Uterine smooth muscle cell (primary cell): ENCODE measurements at places on chromosomes 3 and 15. TPM values are rescaled to one million over a fixed set of nuclear protein-coding genes. Genes with fewer than 3 reads are reported as not detected.

SCG5 gene
- total RNA-seq: 3.2 and 14.7 TPM in 2 replicates

LINGO1 gene
- total RNA-seq: not detected in 2 replicates

KLHL40 gene
- not detected in 2 replicates for total RNA-seq

IGSF10 gene
- 0.33 and 0.37 TPM in 2 replicates for total RNA-seq

SAMMSON gene
- total RNA-seq: 0.11 and 0.25 TPM in 2 replicates

C15orf40 gene
- total RNA-seq: 10.4 and 10.9 TPM in 2 replicates

GRAMD1C gene
- total RNA-seq: 5.9 and 7.6 TPM in 2 replicates

CHRNA7 gene
- total RNA-seq: 0.37 and 1.2 TPM in 2 replicates

EIF2B5 gene
- 37.4 and 57.3 TPM in 2 replicates for total RNA-seq

FAM81A gene
- 0.66 and 1.00 TPM in 2 replicates for total RNA-seq

COL6A6 gene
- under 0.01 and 0.11 TPM in 2 replicates for total RNA-seq

MCTP2 gene
- total RNA-seq: 2.2 and 4.1 TPM in 2 replicates

CPNE9 gene
- total RNA-seq: not detected in 2 replicates

IGSF11 gene
- total RNA-seq: 0.37 TPM in 1 of 2 replicates, not detected in the other

TMEM108 gene
- total RNA-seq: under 0.01 and 0.12 TPM in 2 replicates

CSPG5 gene
- total RNA-seq: under 0.01 and 0.22 TPM in 2 replicates

MAP3K13 gene
- 15.2 and 18.4 TPM in 2 replicates for total RNA-seq

EPHB1 gene
- 0.12 and 0.77 TPM in 2 replicates for total RNA-seq

POU1F1 gene
- total RNA-seq: not detected in 2 replicates

CCDC13 gene
- total RNA-seq: 0.33 and 0.62 TPM in 2 replicates

PLCD1 gene
- total RNA-seq: 11.8 and 26.6 TPM in 2 replicates

ACAN gene
- total RNA-seq: 0.25 and 3.0 TPM in 2 replicates

DUOXA2 gene
- not detected in 2 replicates for total RNA-seq

SCN10A gene
- not detected in 2 replicates for total RNA-seq

MAP2K1 gene
- total RNA-seq: 35.1 and 42.8 TPM in 2 replicates

GLDN gene
- total RNA-seq: 0.22 and 0.37 TPM in 2 replicates

PCLAF gene
- 25.0 and 44.9 TPM in 2 replicates for total RNA-seq

NMNAT3 gene
- 0.33 and 2.4 TPM in 2 replicates for total RNA-seq

CELF6 gene
- total RNA-seq: 0.11 and 0.37 TPM in 2 replicates

SOX14 gene
- not detected in 2 replicates for total RNA-seq

RLBP1 gene
- total RNA-seq: not detected in 2 replicates

NLGN1 gene
- 11.2 and 20.1 TPM in 2 replicates for total RNA-seq

SCN5A gene
- 0.66 and 0.75 TPM in 2 replicates for total RNA-seq

CCR2 gene
- not detected in 2 replicates for total RNA-seq

CAPN3 gene
- 0.44 and 1.6 TPM in 2 replicates for total RNA-seq

METTL6 gene
- total RNA-seq: 30.1 and 36.4 TPM in 2 replicates

SLC35G2 gene
- total RNA-seq: 14.2 and 20.5 TPM in 2 replicates

COL6A5 gene
- under 0.01 TPM in 1 of 2 replicates, not detected in the other for total RNA-seq

GOLGA8Q gene
- 1.9 and 2.2 TPM in 2 replicates for total RNA-seq

RAB11A gene
- total RNA-seq: 181 and 251 TPM in 2 replicates

ECE2 gene
- total RNA-seq: under 0.01 TPM in 1 of 2 replicates, not detected in the other

GOLGA6D gene
- total RNA-seq: 0.12 TPM in 1 of 2 replicates, not detected in the other

TNFSF10 gene
- total RNA-seq: 1.4 and 2.0 TPM in 2 replicates

KNG1 gene
- total RNA-seq: not detected in 2 replicates

PLSCR4 gene
- total RNA-seq: 7.0 and 18.1 TPM in 2 replicates

OSBPL10 gene
- total RNA-seq: 13.7 and 13.9 TPM in 2 replicates

ADGRG7 gene
- 1.1 and 49.1 TPM in 2 replicates for total RNA-seq
